Activated T-cell treated with anti-CD3 and anti-CD28 coated beads, Interleukin-2, amount 50 U/mL, for 24 hours (primary cell): ENCODE measurements at places on chromosomes 7 and 10.

DNA sequence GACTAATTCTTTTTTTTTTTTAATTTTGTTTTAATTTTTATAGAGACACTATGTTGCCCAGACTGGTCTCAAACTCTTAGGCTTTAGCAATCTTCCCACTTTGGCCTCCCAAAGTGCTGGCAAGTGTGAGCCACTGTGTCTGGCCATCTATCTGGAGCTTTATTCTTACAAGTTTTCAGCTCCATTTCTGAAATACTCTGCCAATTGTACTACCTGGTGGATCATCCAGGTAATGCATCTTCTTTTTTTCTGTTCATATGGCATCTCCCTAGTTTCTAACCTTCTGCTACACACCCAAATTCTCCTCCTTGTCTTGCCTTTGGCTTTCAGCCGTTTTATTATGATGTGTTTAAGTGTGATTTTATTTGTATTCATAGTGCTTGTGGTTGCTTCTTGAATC is 40.2 kb downstream of the ZNF365 start:
- no peak for DNase-seq

DNA sequence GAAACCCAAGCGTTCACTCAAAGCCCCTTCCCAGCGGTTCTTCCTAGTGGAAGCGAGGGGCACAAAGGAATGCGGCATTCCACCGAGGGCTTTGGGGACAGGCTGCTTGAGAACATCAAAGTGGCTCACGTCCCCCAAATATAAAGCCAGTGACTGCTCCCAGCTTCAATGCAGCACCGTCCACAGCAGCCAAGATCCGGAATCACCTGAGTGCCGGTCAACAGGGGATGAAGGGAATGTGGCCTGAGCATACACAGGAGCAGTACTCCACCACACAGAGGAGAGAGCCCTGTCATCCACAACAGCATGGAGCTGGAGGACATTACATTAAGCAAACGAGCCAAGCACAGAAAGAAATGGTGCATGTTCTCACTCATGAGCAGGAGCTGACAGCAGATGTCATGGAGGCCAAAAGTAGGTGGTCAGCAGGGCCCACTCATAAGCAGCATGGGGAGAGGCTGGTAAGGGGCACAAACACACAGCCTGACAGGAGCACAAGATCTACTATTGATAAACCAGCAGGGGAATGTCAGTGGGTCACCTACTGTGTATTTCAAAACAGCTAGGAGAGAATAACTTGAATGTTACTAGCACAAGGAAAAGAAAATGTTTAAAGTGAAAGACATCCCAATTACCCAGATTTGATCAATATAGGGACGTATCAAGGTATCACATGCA is 79.5 kb downstream of the DIP2C start:
- no peak for DNase-seq

DNA sequence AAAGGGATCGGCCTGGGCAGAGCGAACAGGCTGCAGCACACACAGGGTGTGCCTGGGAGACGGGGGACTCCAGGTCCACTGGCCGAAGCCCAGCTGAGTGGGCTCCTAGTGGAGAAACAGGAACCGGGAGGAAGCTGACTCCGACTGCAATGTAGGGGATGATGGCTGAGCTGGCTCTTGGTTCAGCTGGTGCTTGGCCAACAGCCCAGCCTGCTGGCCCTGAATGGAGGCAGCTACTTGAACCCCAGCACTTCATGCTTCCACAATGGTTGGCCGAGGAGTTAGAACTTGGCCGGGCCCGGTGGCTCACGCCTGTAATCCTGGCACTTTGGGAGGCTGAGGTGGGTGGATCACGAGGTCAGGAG is 27.0 kb upstream of the FRAT2 start:
- no peak for DNase-seq

DNA sequence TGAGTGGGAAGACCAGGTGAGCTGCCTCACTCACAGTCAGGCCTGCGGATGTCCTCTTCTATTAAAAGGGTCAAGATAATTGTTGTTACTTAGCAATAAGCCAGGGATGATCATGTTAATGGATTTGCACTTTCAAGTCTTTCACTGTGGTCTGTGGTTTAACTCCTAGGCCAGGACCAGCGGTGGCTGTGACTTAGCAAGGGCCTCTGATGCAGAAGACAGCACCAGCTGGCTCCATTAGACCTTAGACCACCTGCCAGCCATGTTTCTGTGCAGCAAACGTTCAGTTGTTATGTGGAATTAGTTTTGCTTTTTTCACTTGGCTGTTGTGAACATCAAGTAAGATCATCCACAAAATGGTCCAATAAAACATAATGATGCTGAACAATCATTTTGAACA is 537.3 kb downstream of the TNS3 start:
- DNase-seq = no peak

DNA sequence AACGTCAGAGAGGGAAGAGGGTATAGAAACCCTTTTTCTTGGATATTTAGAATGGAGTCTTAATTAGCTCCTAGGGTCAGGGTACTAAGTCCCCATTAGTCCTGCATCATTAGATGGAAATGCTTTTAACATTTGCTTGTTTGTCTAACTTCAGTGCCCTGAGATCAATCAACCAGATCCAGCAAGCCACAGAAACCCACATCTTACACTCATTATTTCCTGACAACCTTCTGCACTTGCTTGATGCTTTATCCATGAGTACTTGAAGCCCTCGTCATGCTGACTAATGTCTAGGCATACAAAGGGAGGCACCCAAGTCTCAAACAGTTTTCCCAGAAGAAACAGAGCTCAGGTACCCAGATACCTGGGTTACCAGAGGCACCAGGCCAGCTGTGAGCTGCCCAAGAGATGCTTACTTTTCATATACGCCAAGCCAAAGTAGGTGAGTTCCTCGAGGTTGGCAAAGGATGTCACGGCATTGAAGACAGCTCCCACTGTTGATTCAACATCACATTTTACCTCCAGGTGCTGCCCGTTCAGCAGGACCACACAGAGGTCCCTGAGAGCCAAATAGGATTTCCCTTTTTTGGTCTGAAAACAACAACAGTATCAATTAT is 42.7 kb downstream of the FRMPD2 start:
- no peak for DNase-seq

- no peak for DNase-seq
These were observed 75.7 kb downstream of the AHR start for GRCh38 chr7:17374157-17374556.

- DNase-seq = no peak
These were observed 14.5 kb downstream of the AKR1B1 start for GRCh38 chr7:134444198-134444960.

- no peak for DNase-seq
These were observed 27.4 kb upstream of the INPP5A start for GRCh38 chr10:132510174-132510611.

DNA sequence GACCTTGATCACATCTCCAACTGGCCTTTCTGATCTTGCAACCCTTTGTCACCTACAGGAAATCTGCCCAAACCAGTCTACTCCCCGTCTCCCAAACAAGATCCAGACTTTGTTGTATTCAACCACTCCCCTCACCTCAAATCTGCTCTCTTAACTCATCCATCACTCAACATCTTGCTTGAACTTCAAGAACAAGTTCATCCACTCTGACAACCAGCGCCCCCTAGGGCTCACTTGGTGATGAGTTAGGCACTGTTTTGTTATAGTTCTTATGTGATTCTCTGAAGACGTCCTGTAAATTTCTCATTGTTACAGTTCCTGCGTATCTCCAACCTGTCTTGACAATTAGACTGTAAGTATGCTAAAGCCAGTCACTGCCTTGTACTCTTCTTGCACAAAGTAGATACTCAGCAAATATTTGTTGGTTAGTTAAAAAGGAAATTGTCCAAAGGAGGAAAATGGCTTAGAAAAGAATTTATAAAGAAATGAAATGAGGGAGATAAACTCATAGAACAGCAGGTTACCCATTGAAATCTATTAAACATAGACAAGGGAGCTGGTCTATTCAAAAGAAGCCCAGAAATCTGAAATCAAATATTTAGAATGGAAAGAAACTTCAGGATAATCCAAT is 5.3 kb downstream of the FRMD4A start:
- peak; percentile 63 for DNase-seq

DNA sequence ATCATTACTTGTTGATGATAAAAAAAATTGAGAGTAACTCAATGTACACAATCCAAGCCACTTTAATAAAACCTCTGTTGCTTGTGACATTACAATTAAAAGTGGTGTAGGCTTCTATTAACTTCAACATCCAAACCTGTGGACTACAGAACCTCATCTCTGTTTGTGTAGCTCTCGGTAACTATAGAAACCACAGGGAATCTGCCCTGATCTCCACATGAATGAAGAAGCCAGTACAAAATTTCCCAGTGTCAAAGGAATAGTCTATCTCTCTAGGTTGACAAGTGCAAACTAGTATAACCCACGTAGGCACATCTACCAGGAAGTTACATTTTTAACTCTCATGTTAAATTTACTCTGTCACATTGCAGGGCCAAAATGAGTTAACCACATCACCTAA is 204.3 kb downstream of the CHCHD3 start:
- no peak for DNase-seq

DNA sequence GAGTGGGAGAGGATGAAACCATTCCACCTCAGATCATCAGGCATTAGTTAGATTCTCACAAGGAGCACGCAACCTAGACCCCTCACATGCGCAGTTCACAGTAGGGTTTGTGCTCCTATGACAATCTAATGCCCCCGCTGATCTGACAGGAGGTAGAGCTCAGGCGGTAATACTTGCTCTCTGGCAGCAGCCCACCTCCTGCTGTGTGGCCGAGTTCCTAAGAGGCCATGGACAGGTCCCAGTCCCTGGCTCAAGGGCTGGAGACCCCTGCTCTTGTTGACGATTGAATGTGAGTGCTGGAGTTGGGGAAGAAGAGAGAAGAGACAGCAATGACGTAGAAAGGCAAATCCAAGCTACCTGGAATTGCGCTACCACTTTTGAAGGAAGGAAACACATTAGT is 267.2 kb downstream of the TFEC start:
- DNase-seq = no peak

DNA sequence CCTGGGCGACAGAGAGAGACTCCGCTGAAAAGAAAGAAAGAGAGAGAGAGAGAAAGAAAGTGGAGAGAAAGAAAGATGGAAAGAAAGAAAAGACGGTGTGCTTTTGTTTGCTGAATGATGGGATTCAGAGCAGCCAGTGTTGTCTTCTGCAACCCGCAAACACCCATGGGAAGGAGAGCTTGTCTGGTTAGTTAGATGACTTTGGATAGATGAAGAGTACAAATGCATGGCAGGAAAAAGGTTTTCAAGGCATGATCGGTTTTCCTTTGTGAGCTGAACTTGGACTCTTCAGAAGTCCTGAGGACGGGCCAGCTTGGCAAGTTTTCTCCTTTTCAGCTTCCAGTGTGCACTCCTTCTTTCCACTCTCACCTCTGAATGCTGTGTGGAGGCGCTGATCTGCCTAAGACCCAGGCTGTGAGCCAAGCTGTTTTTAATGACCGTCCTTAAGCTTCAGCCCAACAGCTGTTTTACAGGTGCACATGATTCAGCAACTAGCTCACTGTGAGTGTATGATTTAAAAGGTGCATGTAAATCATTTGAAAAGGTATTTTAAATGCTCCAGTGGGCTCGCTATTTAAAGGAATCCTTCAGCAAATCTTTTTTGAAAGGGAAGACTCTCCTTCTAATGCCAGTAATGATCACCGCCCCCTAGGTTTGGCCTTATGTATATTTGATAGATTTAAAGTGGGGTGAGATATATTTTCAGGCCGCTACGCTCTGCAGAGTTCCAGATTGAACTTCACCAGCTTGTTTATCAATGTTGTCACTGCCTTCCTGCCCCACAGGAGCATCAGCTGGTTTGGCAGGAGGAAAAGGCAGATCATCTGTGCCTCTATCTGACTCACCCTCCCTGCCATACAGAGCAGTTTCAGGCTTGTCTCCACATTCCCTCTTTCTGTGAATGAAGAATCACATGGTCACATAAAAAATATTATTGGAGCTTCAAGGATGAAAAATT is 115.0 kb downstream of the PLXDC2 start:
- no peak for DNase-seq

DNA sequence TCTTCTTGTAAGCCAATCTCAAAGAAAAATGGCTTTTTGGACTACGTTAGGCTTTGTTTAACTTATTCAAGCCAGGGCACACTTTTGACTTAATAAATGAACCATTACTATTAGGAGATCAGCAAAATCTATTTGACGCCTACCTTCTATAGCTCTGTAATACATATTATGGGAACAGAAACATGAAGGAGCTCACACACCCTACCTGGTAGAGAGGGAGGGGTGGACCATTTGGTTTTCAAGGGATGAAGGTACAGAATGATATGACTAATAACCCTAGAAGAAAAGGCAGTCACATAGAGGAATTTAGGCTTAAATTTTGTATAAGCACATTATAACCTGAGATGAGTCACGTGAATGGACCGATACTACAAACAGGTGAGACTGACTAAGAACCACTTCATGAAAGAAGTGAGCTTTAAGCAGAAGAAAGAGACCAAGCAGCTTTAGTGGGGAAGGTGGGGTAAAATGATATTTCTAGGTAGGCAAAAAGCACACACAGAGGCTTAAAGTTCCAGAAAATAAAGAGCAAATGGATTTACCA is 106.8 kb upstream of the CTTNBP2 start:
- DNase-seq = no peak
